ENCODE measurements at places on chromosomes 1 and 21. TPM values are rescaled to one million over a fixed set of nuclear protein-coding genes. Genes with fewer than 3 reads are reported as not detected.

The TAL1 gene
- total RNA-seq, result not detected

The MNDA gene
- total RNA-seq, result not detected

The HOOK1 gene
- total RNA-seq, result 0.24 TPM

The TAS1R3 gene
- 0.07 TPM for total RNA-seq

The CLCA1 gene
- not detected for total RNA-seq

The SAMSN1 gene
- not detected for total RNA-seq

The S1PR1 gene
- total RNA-seq, result 0.08 TPM

The ANGPTL7 gene
- not detected for total RNA-seq

The OR2T11 gene
- not detected for total RNA-seq

The A3GALT2 gene
- total RNA-seq, result not detected

The RIPPLY3 gene
- 0.56 TPM for total RNA-seq

The BEST4 gene
- 0.30 TPM for total RNA-seq

Data from A549 treated with CpdA at 1 μM for 4 hours (cell line).